Right lung (tissue), 10 donors: ENCODE measurements at places on chromosomes 5 and 9. TPM values are rescaled to one million over a fixed set of nuclear protein-coding genes. Genes with fewer than 3 reads are reported as not detected.

The LCN9 gene
- polyA plus RNA-seq: not detected

DNA sequence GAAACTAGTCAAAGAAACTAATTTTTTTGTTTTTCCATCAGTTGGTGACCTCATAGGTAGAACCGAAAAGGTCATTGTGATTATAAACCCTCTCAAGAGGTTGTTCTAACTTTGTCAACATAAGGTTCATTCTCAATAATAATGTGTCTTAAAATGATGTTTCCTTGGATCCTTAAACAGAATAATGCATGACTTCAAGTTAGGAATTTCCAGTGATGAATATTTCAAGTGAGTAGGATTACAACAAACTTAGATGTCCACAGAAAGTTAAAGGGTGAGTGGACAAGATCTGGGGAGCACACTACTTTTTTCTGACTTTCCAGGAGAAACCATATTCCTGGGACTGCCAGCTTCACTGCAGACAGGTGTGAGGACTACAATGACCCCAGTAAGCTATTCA, 239.0 kb upstream of the PTGER4 start:
- no peak for DNase-seq

- no peak for DNase-seq
These were observed 32.1 kb downstream of the SMARCA2 start for GRCh38 chr9:2047144-2047671.

DNA sequence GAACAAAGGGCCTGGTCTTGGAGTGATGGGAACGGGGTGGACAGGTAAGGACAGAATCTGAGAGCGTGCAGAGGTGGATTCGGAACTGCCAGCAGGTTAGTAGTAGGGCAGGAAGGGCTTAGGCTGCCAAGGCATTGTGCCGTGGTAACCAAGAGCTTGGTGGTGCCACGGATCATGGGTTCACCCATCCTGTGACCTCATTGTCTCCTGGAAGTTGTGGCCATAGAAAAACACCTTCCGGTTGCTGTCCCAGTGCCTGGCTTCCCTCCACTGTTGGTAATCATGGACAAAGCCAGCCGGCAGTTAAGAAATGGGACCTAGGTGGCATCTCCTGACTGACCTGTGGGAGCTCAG, 42.5 kb upstream of the CFAP157 start:
- DNase-seq: no peak

GRCh38 chr9:134343637-134344036, 17.4 kb downstream of the RXRA start:
- DNase-seq: no peak

GRCh38 chr9:1532171-1532570, 482.0 kb downstream of the DMRT2 start:
- DNase-seq: no peak

DNA sequence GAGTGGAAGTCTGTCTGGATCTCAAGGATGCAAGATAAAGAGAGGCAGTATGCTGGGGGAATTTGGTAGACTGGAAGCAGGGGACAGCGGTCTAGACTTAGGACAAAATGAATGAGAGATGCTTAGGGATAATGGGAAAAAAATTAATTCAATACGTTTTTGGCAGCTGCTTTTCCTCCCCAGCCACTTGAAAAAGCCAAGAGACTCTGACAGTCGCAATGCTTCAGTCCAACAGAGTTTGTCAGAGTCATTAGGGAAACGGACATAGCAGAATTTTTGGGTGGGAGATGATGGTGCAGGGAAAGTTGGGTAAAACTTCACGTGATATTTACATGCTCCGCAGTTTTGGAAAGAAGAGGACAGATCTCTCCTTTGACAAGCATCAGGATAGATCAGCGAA, 129.7 kb downstream of the GOLPH3 start:
- peak; percentile 79 for DNase-seq

DNA sequence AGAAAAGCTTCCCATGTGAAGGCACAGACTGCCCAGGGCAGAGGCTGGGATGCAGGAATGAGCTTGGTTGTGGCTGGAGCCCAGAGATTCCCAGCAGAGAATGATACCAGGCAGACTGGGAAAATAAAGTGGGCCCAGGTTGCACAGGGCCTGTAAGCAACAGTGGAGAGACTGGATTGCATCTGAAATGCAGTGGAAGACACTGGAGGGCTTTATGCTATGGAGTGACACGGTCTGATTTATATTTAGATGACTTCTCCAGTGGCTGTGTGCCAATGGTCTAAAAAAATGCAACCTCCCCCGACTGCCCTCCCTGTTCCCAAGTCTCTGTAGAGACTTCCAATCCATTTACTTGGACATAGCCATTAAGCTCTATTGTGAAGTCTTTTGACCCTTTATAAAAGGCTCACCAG, 951.1 kb upstream of the DMAC1 start:
- peak; percentile 37 for DNase-seq
